ENCODE measurements at places on chromosomes 4 and X.

DNA sequence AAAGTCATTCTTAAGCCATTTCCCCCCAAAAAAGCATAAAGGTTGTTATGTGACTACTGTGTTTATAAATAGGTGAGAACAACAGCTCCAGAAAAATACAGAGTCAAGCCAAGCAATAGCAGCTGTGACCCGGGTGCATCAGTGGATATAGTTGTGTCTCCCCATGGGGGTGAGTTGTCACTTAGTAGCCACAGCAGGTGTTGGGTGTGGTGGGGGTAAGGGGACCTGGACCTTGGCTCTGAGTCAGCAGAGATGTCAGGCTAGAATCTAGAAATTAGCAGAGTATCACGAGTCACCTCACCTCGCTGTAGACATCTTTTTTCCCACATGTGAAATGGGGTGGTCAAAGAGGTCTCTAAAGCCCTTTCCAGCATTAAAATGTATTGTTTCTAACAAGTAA is 42.4 kb downstream of the MOSPD2 start:
- no peak for DNase-seq

- no peak for DNase-seq
These were observed 1628.2 kb upstream of the ADGRL3 start for GRCh38 chr4:59571805-59572430.

DNA sequence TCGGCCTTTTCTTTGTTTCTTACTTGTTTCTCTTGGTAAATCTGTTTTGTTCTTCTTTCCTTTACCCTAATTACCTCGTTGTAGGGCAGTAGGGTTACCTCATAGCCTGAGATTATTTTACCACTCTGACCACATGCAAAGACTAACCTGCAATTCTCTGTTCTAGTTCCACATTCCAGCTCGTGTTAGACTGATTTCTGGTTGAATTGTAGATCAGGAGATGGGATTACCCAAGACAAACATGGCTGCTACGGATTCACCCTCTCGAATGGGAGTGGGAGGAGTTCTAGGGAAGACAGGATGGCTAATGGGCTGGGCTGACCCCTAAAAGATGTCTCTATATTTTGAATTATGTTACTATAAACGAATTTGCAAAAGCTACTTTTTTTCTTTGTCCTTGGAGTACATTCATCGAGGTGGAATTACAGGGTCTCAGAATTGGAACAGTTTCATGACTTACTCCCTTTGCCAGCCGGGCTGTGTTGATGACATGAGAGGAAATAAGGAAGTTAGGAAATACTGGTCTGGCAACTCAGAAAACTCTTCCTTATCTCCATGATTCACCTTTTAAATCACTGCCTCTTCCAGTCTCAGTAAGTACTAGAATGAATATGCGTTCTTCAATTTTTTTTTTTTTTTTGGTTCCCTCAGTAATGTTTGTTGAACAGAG is 36.7 kb upstream of the FBXW7 start:
- DNase-seq = no peak

DNA sequence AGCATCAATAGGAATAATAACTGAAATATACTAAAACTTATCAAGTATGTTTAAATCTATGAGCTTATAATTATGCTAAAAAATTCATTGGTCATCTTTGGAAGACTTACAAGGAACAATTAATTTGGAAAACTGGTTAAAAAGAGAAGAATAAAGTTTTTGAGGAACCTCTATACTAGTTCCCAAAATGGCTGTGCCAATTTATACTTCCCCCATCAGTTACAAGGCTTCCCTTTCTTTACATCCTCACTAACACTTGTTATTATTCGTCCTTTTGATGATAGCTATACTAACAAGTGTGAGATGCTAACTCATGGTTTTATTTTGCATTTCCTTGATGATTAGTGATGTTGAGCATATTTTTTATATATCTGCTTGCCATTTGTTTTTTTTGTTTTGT is 17.1 kb downstream of the OGT start:
- DNase-seq = no peak

DNA sequence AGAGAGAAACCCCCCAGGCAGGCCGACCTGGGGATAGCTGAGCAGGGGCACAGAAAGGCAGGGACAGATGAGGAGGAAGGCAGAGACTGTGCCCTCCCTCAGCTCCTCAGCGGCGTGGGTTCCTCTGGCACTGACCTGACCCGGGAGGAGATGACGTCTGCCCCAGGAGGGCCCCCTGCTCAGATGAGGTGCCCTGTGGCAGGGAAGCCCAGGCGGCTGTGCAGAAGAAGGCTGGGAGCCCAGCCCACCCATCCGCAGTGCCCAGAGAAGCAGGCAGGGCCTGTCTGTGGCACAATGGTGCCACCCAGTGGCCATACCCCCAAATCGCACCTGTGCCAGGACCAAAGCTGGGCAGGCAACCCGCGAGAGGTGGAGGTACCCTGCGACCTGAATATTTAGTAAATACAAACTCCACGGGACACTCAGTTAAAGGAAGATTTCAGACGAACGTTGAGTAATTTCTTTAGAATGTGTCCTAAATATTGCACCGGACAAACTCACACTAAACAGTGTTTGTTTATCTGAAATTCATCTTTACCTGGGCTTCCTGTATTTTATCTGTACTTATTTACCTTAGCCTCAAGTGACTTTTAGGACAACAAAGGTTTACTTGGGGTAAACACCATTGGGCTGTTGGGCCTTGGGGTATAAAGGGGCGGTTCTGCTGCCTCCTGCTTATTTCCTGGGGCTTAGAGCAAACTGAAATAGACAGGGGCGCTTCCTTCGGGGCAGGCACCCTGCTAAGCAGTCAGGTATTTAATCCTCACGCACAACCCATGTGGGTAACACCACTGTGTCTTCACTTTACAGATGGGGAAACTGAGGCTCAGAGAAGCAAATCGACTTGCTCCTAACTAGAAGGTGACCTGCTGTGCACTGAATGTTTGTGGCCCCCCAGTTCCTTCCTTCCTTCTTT is 46.5 kb upstream of the HMX1 start:
- DNase-seq = peak; percentile 4

GRCh38 chr4:19005211-19005610 is 983.7 kb upstream of the LCORL start:
- no peak for DNase-seq

GRCh38 chr4:184355857-184356256 is 118.5 kb downstream of the IRF2 start:
- no peak for DNase-seq

- DNase-seq = no peak
These were observed 38.7 kb upstream of the JADE1 start for GRCh38 chr4:128770807-128771206.

DNA sequence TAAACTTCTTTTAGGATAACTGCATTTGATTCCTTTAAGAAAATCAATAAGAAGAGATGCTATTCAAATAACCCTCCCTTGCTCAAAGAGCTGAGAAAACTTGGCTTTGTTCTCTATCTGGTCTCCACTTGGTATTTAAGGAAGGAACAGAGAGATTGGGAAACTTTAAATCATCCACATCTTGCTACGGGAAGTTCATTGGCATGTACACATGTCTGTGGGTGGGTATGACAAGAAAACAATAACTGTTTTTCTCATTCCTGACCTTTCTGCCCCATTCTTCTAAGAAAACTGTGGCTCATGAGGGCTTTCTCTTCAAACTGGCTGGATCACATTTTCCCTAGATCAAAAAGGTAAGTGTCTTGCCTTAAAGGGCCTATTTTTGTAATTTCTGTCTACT is 6.0 kb downstream of the SEL1L3 start:
- no peak for DNase-seq

DNA sequence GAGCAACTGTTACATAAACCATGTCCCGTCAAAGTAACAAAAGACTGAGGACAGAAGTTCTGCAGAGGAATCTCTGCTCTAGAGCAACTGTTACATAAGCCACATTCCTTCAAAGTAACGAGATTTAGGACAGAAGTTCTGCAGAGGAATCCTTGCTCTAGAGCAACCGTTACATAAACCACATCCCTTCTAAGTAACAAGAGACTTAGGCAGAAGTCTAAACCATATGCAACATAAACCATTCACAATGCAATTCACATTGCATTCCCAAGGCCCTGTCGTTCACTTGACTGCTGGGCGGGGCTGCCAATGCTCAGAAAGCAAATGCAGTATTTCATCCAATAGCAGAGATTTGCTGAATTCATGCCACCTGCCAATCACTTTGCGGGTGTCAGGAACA is 124.4 kb upstream of the PUDP start:
- no peak for DNase-seq

DNA sequence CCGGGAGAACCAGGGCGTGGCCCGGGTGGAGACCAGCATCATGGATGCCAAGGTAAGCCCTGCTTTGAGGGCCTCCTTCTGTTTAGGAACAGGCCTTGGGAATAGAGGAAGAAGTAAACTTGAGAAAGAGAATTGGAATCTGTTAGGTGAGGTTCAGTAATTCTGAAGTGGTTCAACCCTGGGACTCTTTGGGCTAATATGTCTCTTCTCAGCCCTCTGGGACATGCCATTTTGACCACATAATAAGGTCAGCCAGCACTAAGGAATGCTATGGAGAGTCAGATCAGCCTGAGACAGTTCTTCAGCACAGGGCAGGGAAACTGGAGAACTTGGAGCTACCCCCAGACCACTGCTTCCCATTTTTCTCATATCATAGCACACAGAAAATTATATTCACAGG is 63.3 kb upstream of the PRPS1 start:
- DNase-seq = no peak

- no peak for DNase-seq
These were observed 268.5 kb downstream of the COL25A1 start for GRCh38 chr4:109033993-109034392.

DNA sequence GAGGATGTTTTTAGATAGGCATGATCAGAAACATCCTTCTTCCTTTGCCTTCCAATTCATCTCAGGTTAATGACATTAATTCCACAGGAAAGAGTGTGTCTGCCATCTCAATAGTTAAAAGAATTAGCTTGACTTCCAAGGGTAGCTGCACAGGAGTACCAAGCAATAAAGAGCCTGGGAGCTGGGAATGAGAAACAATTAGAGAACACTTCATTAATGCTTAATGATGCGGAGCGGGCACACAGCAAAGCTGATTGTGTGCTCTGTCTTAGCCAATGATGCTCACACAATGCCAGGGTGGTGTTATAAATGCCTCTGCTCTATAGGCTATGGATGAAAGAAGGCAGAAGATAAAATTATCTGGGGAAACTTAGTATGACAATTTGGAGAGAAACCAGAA is 1052.5 kb upstream of the LCORL start:
- no peak for DNase-seq

GRCh38 chr4:104425948-104426347 is 68.7 kb downstream of the CXXC4 start:
- DNase-seq = no peak

GRCh38 chr4:112521123-112522023 is 5.4 kb upstream of the NEUROG2 start:
- no peak for DNase-seq

DNA sequence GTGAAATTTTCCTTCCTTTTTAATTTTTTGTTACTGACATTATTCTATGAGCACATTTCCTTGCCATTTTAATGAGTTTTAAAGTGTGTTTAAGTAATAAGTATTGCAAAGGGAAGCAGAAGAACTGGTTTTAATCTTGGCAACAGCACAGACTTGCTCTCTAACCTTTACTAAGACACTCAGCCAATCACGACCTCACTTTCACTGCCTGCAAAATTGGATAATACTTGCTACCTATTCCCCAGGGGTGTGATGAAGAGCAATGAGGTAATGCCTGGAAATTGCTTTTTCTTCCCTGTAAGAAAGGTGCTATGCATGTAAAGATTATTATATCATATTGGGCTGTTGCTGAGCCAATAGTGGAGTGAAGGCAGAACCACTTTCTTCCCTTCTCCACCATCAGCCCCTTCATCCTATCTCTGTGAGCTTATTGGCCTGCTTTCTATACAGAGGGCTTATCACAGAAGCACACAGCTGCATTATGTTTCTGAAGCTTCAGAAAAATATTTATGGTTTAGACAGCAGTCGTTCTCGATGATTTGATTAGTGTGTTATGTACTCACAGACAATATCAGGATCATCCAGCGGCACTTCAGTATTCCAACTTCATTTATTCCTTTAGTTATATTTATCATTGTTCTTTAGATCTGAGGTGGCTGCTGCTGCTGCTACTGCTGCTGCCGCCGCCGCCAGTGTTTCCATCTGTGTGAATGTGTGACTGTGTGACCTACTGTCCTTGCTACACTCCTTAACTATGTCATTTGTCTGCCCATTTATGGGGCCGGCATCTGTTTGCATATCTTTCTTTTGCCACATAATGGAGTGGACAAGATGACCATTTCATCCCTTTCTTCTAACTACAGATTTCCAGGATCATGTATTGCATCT is 255.1 kb downstream of the C4orf33 start:
- no peak for DNase-seq

GRCh38 chrX:39296472-39296871 is 495.2 kb downstream of the MID1IP1 start:
- no peak for DNase-seq

DNA sequence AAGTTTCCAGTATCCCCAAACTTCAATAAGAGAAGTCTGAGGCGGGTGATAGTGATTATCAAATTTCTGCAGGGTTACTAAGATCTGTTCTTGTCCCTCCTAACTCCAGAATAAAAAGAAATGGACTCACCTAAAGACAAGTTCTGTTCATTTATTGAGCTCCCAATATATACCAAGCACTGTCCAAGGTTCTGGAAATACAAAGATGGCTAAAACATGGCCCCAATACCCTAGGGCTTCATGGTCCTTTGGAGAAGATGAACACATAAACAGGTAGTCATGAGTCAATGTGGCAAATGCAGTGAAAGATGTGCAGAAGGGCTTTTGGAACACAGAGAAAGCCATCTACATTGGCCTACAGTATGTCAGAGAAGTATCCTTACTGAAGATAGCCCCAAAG is 231.2 kb downstream of the PPP1R2C start:
- DNase-seq = no peak

DNA sequence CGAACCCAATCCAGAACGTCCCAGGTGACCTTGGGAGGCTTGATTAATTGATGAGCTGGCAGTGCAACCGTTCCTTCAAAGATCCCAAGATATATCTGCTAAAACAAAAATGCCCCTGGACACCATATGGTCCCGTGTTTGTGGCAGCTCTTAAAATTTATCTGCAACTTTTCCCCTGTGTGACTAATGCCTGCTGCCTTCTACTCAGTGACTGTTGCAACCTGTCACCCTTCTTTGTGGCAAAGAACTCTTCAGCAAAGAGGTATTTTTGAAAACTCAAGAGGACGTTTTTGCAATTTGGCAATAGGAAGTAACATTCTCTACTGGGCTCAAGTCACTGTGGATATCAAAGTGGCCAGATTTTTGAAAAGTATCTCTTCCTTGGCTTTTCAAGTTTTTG is 75.8 kb upstream of the SOD3 start:
- DNase-seq = no peak

- DNase-seq = no peak
These were observed 98.3 kb upstream of the EOLA2 start for GRCh38 chrX:150036641-150037040.

- DNase-seq = no peak
These were observed 9.2 kb upstream of the ANXA3 start for GRCh38 chr4:78542373-78542772.

DNA sequence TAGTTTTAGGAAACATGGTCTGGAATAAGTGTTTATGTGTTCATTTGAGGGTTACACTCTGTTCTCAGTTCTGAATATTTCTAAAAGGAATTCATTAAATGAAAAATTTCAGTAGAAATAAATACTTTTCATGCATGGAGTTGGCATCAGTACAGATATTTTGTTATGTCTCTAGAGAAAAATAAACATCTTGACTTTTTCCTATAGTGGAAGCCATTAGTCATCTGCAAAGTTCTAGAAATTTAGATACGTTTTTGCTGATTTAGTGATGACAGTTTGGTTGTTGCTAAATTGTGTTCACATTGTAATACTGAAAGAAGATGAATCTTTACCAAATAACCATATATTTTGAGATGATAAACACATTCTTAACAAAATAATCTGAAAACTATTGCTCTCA is 268.2 kb upstream of the TEX13A start:
- no peak for DNase-seq

GRCh38 chr4:147714575-147715401 is 17.1 kb upstream of the ARHGAP10 start:
- DNase-seq = no peak

All from NCI-H774 (cell line).